Fibroblast of skin of scalp (primary cell): ENCODE measurements at places on chromosomes 2 and 18.
A peak's percentile ranks its signal among the peaks of the same experiment; 100 is the strongest.

GRCh38 chr18:51235009-51235789 lies 37.7 kb upstream of the MEX3C start:
- peak; percentile 73 for DNase-seq

DNA sequence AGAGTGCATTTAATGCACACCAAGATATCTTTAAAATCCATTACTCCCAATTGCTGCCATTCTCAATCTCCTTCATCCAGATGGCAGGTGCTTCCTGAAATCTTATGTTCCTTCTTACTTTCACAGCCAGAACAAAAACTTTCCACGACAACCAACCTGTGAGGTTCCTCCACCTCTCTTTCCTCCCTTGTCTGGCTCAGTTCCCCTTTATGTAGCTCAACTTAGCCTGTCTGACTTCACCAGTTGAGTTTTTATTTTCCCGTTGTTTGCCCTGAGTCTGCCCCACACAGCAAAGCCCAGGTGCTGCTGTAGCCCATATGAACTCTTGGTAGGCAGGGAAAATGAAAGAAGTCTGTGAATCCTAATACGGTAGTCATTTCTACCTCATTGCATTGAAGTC lies 112.5 kb downstream of the MREG start:
- no peak for DNase-seq

DNA sequence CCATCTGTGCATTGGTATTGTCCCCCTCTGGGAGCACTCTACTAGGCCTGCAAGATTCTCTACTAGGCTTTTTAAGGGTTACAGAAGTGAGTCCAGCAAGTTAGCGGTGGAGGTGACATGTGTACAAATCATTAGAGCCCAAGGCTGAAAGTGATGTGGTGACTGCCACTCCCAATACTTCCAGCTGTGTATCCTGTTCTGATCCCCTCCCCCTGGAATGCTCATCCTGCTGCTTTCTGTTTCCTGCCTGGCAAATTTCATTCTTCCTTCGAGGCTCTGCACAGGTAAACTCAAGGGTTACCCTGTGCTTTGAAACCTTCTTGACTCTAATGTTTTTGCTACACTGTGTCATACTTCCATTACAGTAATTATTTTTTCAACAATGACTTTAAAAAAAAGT lies 258.5 kb upstream of the REV1 start:
- peak; percentile 24 for DNase-seq

GRCh38 chr2:27049422-27050280 lies 1.8 kb upstream of the AGBL5 start:
- no peak for DNase-seq

DNA sequence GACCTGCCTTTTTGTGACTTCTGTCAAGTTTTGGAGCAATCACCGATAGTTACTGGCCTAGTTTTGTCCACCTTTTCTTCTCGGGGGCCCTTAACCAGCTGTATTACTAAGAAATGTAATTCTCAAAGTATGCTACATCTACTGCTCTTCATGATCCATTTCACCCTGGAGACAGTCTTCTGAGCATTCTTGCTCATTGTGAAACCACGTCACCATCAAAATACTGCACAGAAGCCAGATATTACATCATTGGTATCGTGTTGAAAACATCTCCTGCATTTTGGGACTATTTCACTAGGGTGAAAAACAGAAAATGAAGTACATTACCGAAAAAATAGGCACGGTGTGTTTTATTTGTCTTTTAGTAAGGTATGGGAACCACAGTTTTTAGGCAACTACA lies 11.7 kb downstream of the LYPD6B start:
- peak; percentile 77 for DNase-seq

- no peak for DNase-seq
These were observed 8.4 kb upstream of the VAPA start for GRCh38 chr18:9905401-9905922.

- no peak for DNase-seq
These were observed 30.6 kb downstream of the FAM178B start for GRCh38 chr2:96955762-96956161.

- no peak for DNase-seq
These were observed 50.5 kb downstream of the RAB27B start for GRCh38 chr18:54878659-54879358.

GRCh38 chr2:201182650-201183364 lies at the start of gene CASP10:
Gene CASP10 (plus strand): TSS chr2:201183141. CDS start chr2:201185778, 2,637 bp downstream.
- DNase-seq, result peak; percentile 28

- no peak for DNase-seq
These were observed 1.5 kb upstream of the RAB6D start for GRCh38 chr2:131365452-131365851.

DNA sequence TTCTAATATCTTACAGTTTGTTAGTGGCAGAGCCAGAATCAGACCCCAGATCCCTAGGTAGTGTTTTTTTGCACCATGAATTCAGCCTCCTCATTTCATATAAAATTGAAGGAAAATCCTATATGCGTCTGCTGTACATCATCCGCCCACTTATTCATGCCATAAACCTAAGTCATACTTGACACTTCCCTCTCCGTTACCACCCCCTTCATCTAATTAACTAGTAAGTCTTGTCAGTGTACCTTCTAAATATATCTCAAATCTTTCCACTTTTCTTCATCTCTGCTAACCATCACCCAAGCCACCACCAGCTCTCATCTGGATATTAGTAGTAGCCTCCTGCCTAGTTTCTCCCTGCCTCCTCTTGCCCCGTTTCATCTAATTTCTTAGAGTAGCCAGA lies 248.7 kb upstream of the SIX3 start:
- no peak for DNase-seq

DNA sequence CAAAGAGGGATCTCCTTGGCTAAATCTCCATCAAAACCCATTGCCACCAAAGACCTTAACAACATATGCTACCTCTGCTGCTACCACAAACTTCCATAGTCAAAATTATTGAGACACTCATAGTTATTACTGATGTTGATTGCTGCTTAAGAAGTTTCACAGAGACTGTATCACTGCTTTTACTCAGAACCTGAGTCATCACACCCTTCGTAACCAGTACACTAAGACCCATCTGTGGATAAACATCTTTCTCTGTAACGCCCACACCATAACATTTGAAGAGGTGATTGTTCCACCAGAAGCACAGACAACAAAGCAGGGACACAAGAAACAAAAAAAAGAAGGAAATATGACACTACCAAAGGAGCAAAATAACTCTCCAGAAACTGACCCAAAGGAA lies 1563.1 kb downstream of the LRP1B start:
- no peak for DNase-seq

DNA sequence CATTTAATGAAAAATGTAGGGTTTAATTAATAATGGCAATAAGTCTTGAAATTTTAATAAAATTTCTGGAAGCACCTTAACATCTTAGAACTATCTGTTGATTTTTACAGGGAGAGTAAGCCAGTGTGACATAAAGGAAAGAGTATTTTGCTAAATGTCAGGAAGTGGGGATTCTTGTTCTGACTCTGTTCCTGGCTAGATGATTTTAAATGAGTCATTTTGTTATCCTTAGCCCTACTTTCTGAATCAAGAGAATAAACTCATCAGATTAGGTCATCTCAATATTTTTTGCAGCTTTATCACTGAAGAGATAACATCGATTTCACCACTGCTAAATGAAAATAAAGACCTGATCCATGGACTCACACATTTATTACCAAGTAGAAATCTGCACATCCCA lies 377.5 kb upstream of the CYRIA start:
- peak; percentile 1 for DNase-seq

DNA sequence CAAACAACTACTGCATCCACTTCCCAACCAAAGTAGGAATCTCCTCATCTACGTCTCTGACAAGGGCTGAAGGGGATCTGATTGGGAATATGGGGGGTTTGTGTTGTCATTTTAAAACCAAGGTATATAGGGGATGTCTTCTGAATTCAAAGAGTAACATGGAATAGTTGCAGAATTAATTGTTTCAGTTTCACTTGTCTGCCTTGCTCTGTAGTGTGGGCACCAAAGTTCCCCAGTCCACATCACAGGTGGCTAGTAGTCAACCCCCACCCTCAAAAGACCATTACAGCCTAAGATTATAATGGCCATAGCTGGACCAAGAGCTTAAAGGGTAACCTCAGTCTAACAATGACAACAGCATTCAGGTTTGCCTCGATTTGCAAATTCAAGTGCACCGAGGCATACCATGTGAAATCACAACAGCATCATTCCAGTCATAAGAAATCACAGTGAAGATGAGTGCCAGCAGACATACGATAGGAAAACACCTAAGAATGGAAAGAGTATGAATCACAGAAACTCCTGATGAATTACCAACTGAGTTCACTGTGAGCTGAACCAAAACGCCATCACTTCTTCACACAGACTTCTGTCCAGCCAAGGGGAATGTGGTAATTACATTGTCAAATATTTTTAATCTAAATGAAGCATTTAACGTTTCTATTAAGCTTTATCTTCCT lies 52.4 kb downstream of the MYO5B start:
- DNase-seq, result no peak

DNA sequence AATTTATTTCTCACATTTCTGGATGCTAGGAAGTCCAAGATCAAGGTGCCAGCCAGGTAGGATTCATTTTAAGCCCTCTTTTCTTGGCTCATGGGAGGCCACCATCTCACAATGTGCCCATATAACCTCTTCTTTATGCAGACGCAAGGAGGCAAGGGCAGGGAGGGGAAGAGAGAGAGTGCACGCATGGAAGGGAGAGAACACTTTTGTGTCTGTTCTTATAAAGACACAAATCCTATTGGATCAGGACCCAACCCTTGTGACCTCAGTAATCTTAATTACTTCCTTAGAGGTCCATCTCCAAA lies 32.5 kb downstream of the CMPK2 start:
- DNase-seq, result no peak

GRCh38 chr18:35075132-35075531 lies 33.9 kb downstream of the MAPRE2 start:
- no peak for DNase-seq

DNA sequence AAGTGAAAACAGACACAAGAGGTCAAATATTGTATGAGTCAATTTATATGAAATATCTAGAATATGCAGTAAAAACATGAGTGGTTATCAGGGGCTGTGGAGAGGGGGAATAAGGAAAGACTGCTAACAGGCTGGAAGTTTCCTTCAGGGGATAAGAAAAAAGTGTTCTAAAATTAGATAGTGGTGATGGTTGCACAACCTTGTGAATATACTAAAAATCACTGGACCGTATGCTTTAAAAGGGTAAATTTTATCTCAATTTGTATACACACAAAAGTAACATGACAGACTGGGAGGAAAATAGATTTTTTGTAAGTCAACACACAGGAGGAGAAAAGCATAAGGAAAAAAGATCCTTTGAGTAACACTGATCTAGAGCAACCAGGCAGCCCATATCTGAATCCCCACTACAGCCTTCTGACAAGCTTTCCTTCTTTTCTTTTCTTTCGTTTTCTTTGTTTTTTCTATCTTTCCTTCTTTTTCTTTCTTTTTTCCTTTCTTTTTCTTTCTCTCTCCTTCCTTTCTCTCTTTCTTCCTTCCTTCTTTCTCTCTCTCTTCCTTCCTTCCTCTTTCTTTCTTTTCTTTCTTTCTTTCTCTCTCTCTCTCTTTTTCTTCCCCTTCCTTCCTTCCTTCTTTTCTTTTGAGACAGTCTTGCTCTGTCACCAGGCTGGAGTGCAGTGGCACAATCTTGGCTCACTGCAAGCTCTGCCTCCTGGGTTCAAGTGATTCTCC lies 95.4 kb downstream of the AAK1 start:
- DNase-seq, result peak; percentile 39

- no peak for DNase-seq
These were observed 997.9 kb upstream of the CELF4 start for GRCh38 chr18:38563396-38563980.

GRCh38 chr2:51722311-51722710 lies 690.4 kb upstream of the NRXN1 start:
- peak; percentile 76 for DNase-seq

DNA sequence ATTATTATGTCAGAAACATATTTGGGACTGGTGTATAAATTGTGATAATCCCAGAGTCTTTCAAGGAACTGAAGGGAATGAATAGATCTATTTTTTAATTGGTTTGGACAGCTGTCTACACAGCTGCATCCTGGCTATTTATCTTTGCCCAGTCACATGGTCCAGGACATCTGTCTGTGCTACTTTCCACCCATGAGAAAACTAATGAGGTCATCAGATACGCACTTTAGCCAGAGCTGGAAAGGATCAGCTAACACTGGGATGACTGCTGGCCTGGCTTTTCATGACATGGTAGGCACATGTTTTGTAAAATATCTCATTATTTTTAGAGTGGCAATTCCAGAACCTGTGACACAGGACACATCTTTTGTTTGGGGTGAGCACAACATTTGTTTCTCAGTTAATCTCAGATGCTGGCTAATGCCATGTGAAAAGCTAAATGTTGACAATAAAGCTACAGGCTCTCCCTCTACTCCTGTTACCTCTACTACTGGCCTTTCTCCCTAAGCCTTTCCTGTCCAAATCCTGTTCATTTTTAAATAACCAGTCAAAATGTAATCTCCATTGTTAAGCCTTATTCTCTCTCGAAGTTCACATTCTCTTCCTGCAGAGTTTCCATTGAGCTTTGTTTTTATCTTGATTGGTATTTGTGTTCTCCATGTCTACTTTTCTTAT lies 500.7 kb downstream of the RIT2 start:
- DNase-seq, result no peak

- DNase-seq, result no peak
These were observed 113.4 kb upstream of the AQP4 start for GRCh38 chr18:26978812-26979341.

DNA sequence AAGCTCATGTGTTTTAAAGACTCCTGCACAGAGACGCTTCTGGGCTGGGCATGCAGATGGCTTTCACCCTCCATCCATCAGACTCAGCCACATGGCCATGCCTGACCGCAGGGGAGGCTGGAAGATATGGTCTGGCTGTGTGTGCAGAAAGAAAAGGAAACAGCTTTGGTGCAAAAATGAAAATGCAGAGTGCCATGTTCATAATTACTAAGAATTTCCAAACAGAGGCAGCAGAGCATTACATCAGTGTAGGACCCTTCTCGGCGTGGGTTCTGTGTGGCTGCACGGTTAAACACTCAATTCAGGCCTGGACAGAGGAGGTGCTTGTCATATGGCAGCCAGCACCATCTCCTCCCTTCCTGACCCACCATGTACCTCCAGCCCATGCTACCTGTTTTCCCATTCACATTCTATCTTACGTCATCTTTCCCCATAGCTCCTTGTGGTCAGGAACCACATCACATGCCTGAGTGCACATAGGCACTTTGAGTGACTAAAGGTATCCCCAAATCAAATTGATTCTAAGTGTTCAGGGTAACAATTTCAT lies 200.3 kb upstream of the ID2 start:
- no peak for DNase-seq

- DNase-seq, result no peak
These were observed 4.2 kb downstream of the KYNU start for GRCh38 chr2:142881619-142882018.

DNA sequence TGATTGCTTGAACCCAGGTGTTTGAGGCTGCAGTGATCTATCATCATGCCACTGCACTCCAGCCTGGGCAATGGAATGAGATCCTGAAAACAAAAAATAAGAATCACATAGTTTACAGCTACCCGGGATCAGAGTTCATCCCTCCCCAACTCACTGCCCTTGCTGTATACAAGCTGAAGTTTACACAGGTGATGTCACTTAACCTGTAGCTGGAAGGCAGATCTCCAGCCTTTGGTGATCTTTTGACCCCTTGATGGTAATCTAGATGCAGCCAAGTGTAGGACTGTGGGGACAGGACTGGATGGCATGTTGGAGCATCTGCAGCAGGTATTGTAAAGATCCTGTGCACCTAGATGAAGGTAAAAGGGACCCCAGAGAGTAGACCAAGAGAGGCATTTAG lies 66.7 kb upstream of the SLC14A2 start:
- DNase-seq, result no peak
